ENCODE measurements at places on chromosomes 4 and X.

GRCh38 chr4:15833801-15834200, 55.7 kb downstream of the CD38 start:
- DNase-seq, result no peak

- DNase-seq, result no peak
These were observed 21.8 kb upstream of the TADA2B start for GRCh38 chr4:7021355-7021754.

DNA sequence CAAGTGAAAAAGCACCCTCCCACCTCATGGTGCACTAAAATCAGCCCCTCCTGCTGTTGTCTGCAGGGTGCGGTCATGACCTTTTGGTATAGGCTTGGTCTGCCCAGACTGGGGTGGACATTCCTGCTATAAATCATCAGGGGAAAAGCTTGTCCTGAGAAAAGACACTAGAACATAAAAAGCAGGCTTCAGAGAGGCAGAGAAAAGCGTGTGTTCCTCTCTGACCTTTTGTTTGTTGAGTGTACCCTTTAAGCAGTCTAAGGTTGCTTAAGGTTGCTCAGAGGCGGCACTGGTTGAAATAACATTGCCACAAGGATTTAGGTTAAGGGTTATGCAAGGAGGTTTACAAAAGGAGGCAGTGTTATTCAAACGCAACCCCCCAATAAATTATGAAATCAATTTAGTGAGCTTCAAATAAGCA, 43.5 kb downstream of the CCDC158 start:
- no peak for DNase-seq

GRCh38 chr4:51843309-51844152, 578 bp downstream of the DCUN1D4 start:
- no peak for DNase-seq

DNA sequence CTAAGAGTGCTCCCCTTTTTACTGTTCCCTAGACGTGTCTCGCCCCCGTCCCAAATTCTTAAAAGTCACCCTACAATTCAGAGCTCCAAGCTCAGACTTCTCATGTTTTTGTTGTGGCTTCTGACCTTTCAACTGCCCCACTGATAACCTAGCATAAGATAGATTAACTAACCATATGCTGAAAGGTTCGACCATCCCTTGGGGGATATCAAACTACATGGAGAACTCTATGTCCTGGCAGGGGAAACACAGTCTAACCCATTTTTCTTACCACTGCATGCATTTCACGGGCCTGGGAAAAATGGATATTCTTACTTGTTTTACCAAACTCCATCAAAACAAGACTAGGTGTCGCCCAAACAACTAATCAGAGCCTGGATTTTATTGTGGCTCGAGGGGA, 236.4 kb upstream of the MID1 start:
- no peak for DNase-seq

GRCh38 chr4:163542275-163542674, 47.8 kb downstream of the TMA16 start:
- DNase-seq, result no peak

Measured in activated CD4-positive, alpha-beta T cell treated with anti-CD3 and anti-CD28 coated beads, Interleukin-2, amount 50 U/mL, for 16 hours (primary cell).